ENCODE measurements at places on chromosomes 2 and 18.

- peak; percentile 89 for DNase-seq
Measured at GRCh38 chr2:200077838-200078237, 122.5 kb downstream of the MAIP1 start.

- no peak for DNase-seq
Measured at GRCh38 chr2:205895981-205896655, 189.9 kb downstream of the INO80D start.

DNA sequence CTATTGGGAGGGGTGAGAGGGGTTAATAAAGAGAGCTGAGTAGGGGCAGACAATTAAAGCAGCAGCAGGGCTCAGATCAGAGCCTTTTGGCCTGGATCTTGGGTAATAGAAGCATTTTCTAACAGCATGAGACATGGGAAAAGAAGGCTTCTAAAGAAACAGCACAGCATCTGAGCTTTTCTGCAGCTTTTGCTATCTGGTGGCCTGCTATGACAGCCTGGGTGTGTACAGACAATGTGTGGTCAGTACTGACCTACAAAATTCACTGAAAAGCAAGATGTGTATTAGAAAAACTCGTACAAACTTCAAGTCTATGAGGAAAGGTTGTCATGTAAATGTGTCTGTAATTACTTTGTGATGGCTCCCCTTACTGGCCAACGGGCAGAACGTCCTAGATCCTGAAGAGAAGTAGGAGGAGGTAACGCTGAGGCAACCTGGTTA, 95.6 kb downstream of the GALNT3 start:
- peak; percentile 41 for DNase-seq

DNA sequence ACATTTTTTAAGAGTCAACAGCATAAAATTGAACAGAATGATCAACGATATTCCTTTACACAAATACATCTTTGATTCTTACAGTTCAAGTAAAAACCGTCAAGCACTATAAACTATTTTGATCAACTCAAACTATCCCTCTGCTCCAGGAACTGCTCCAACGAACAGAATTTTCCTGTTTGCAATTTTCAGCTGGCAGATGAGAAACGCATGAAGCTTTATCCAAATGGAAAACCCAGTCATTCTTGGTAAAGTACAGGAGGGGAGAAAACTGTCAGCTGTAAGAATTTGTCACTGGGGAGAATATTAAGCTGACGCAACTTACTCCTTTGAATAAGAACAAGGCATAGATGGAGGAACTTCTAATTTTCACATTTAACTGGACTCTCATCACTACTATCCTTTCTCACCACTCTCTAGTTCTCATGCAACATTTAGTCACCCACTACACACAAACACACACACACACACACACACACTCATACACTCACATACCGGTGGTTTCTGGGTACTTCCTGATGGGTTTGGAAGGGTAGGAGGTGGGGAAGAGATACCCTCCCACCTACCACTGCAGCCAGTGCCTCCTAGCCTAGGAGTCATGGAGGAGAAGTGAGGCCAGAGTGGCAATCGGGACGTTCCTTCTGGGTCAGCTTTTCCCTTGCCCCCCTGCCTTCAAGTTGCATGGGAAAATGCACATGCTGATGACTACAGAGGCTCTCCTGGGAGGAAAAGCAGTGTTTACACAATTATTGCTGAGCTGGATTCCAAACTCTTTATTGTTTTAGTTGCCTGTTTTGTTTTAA, 54.0 kb upstream of the SPATS2L start:
- DNase-seq: peak; percentile 83

GRCh38 chr2:194494401-194494800, 1162.6 kb upstream of the SLC39A10 start:
- no peak for DNase-seq

GRCh38 chr2:188557081-188557480, 265.4 kb downstream of the GULP1 start:
- no peak for DNase-seq
